ENCODE measurements at places on chromosomes 7 and 10.

DNA sequence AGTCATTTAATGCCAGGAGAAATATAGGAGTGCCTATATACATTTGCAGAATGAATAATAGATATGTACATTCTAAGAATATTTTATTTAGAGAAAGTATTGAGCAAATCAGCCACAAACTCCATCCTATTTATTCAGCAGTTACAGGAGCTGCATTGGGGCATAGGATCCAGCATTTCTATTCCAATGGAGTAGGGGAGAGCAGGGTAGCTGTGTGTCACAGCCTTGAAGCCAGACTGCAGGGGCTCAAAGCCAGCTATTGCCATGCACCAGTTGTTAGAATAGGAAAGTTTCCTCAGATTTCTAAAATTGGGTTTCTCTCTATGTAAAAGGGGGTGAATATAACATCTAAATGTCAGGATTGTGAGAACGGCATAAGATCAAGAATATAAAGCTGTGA lies 116.8 kb upstream of the MYO3A start:
- DNase-seq, result no peak

DNA sequence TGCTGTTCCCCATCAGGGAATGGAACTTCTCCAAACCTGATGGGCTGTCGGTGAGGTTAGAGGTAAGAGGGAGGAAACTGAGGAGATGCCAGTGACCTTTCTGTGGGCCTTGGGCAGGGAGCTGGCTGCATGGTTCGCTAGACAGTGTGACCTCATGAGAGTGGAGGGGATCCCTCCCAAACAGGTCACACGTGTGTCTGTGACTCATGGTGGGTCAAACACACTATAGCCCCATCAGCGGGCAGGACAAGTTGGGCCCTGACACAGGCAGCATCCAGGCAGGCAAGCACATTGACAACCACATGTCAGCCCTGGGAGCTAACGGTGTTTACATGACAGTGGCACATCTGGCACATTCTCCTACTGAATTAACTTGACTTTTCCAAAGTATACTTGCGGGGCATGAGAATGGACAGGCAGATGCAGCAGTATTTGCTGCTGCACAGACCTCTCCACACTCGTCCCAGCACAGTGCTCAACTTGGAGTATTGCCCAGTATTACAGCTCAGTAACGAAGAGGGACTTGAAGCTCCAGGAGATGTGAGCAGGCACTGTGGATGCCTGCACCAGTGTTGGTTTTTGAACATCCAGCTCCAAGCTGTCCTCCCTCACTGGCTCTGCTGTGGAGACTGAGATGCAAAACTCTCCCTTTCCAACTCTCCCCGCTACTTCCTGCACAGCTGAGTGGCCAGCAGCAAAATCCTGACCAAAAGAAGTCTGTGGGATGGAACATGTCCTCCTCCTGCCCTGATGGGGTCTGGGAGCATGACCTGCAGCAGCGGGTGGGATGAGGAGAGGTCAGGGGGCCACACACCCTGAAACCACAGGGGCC lies 199.6 kb downstream of the WDR37 start:
- DNase-seq, result no peak

DNA sequence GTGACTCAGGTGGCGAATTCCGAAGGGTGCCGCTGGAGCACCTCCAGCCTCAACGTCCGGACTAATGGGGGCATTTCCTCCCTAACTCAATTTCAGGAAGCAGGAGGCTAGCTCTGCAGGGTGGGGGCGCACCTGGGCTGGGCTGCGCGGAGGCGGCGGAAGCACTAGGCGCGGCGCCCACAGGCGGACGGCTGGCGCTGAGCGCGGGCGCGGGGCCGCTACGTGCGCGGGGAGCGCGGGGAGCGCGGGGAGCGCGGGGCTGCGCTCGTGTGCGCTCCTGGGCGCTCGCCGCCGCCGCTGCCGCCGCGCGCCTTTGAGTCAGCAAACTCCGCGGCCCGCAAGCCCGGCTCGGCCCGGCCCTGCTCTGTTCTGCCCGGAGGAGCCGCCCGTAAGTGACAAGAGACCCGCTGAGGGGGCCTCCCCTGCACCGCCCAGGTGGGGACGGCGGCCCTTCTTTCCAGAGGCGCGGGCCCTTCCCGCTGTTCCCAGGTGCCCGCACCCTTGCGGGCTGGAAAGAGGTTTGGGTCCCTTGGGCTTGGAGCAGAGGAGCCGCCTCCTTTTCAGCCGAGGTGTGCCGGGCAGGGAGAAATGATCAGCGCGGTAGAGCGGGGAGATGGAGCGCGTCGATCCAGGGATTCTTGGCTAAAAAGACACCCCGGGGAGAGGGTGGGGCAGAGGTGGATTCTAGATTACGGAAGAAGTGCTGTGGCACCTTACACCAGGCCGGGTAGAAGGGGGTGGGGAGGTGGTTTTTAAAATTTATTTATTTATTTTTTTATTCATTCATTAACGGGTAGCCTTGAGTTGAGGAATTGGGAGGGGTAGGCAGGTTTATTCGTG lies at the start of gene SNX10:
Gene SNX10, plus strand, starts transcription at position 164 of the 840 bp plus-strand sequence. CDS start 54,581 bp downstream, outside the sequence.
- DNase-seq, result peak; percentile 75

- peak; percentile 78 for DNase-seq
Measured at GRCh38 chr7:5532536-5533335, 109.1 kb upstream of the TNRC18 start.

- no peak for DNase-seq
Measured at GRCh38 chr10:3468919-3469638, 296.5 kb upstream of the PITRM1 start.

GRCh38 chr7:6258440-6259182 lies 13.8 kb downstream of the CYTH3 start:
- DNase-seq, result no peak

DNA sequence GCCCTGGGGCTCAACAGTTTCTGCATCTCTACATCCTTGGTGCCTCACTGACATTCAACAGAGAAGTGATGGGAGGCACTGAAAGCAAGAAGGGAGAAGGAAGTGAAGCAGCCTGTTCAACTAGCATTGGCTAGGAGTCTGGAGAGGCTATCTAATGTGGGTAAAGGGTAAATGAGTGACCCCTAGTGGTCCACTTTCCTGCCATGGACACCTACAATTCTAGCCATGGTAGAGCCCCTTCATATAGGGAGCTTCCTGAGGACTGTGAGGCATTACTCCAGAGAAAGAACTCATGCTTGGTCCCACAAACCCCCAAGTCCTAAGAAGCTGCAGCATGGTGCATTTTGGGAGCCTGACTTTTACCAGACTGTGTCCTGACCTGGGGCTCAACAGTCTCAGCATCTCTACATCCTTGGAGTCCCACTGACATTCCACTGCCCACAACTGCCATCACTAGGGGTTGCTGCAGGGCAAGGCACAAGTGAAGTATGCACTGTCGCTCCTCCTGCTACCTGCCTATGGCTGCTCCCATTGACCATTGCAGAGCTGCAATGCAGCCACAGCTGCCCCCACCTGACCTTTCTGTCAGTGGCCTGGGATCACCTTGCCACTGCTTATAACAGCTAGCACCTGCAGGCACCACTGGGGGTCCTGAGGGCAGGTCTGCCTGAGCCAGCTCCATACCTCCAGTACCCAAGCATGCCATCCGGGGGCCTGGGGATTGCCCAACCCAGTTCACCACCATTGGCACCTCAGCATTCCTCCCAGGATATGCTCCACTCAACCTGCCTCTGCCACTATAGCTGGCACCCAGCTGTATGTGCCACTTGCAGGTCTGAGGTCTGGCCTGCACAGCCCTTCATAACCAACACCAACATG lies 44.1 kb upstream of the CDK6 start:
- DNase-seq, result no peak

DNA sequence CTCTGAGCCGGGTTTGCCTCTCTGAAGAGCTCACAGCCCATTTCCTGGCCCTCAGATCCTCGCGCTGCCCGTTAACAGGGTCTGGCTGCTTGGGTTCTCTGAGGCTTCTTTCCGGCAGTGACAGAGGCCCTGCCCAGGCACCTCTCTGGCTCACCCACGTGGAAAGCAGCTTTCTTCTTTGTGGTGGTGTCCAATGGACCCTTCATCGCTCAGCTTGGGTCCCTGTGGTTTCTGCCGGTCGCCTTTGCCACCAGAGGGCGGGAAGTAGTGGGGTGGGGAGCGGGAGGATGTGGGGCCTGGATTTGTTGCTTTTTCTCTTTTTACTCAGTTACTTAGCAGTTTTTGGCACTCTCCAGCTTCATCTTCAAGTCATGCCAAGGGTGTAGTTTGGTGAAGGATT lies 15.6 kb upstream of the JAKMIP3 start:
- no peak for DNase-seq

- no peak for DNase-seq
Measured at GRCh38 chr10:106175760-106176377, 988.6 kb downstream of the SORCS1 start.

DNA sequence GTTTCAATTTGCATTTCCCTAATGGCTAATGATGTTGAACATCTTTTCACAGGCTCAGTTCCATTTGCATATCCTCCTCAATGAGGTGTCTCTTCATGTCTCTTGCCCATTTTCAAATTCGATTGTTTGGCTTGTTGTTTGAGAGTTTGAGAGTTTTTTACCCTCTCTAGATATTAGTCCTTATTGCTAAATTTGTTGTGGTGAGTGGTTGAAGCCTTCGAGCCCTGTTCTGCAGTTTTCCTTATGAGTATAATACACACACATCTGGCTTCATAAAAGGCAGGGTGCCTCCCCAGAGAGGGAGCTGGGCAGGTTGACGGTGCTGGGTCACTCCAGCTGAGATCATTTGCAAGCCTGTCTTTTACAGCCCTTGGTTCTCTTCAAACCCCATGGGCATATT lies 65.1 kb downstream of the RGS10 start:
- no peak for DNase-seq

GRCh38 chr10:121724282-121724681 lies 126.0 kb upstream of the FGFR2 start:
- no peak for DNase-seq

- no peak for DNase-seq
Measured at GRCh38 chr7:68218461-68218860, 1221.8 kb downstream of the TYW1 start.

GRCh38 chr7:150372271-150373048 lies 3.8 kb downstream of the REPIN1 start:
- no peak for DNase-seq

DNA sequence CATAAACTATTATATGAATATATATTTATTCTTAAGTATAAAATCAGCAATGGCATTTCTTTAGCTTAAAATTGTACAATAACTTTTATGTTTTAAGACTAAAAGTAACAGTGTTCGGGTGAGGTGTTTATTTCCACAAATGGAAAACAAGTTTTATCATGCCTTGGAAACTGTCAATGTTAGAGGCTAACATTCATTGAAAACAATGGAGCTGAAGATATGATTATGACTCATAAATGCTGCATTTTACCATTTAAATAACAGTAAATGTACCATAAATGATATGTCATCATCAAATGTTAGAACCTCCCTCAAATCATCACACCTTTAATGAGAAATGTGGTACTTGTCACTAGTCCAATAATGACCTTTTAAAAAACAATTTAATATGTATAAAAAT lies 897.3 kb downstream of the PCDH15 start:
- no peak for DNase-seq

GRCh38 chr10:24425151-24425550 lies 216.2 kb downstream of the KIAA1217 start:
- no peak for DNase-seq

DNA sequence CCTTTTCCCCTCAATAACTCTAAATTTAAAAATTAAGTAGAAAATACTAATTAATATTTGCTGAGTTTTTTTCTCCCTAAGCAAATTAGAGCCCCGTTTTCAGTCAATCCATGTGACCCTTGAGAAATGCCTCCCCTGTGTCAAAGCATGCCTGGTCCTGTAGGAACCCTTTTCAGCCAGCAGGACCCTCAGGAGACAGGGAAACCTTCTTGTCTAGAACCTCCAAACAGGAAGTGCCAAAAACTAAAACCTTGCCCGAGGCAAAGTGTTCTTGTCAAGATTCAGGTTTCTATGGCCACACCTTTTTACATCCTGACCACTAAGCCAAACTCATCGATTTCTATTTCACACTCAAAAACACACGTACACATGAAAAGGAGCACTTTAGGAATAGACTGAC lies 60.1 kb upstream of the NFE2L3 start:
- no peak for DNase-seq

GRCh38 chr7:42143711-42144600 lies 93.1 kb downstream of the GLI3 start:
- DNase-seq, result no peak

DNA sequence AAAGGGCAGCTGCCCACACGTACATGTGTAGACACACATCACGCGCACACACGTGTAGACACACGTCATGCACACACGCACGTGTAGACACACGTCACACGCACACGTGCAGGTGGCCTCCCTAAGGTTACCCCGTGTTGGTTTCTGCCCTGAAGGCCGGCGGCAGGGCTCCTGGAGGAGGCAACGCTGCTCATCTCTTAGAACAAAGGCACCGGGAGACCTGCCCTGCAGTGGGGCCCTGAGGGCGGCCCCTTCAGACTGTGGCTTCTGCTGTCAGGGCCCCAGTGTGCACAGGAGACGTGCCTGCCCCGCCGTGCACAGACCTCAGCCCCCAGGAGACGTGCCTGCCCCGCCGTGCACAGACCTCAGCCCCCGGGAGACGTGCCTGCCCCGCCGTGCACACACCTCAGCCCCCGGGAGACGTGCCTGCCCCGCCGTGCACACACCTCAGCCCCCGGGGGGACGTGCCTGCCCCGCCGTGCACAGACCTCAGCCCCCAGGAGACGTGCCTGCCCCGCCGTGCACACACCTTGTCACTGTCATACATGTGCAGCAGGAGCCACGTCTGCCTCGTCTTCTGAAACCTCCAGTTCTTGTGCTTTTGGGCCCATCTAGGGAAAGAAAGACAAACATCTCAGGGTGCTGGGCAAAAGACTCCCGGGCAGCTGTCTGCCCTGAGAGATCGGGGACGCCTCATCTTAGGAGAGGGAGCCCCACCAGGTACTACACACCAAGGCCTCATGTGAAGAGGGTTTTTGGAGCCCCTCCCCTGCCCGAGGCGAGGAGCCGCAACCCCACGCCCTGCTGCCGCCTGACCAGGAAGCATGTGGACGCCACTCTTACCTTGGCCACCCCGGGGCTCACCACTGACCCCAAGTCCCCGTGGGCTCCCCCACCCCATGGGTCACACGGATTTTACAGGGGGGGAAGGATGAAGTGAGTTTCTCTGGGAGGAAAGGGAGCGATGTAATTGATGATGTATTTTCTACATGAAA lies 17.3 kb downstream of the CYP2W1 start:
- no peak for DNase-seq

DNA sequence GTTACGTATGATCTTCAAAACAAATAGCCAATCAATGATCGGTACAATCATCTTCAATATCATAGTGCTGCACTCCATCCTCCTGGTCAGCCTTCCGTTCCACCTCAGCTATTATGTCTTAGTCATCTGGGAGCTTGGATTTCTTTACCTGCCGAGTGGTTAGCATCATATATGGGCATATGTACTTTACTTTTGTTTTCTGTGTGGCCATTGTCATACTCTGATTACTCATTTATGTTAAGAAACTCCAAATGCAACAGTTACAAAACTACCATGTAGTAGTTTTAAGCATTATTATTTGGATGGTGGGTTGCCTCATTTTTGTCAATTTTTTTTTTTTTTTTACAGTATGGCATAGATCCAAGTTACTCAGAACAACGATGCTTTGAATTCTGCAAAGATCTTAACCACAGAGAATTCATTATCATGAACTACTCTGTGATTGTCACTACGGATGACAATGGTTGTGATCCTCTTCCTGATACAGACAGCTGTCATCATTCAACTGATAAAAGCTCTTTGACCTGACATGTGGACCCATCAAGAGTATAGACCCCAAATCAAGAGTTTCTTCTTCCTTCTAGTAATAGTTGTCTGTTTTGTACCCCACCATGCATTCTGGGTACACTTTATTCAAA lies 52.1 kb upstream of the NME8 start:
- DNase-seq, result no peak

GRCh38 chr10:69377933-69378332 lies 38.8 kb downstream of the TACR2 start:
- DNase-seq, result no peak

GRCh38 chr7:153247926-153248325 lies 488.4 kb downstream of the ACTR3B start:
- DNase-seq, result no peak

Data from CD4-positive, alpha-beta T cell treated with Interferon gamma for 1 hour (primary cell).